ENCODE measurements at places on chromosomes 3 and 15. TPM values are rescaled to one million over a fixed set of nuclear protein-coding genes. Genes with fewer than 3 reads are reported as not detected.

Gene CCR9
- total RNA-seq = 0.12 TPM

Gene TEX9
- 6.3 TPM for total RNA-seq

Gene CCDC71
- total RNA-seq = 21.0 TPM

Gene GCNT3
- 4.7 TPM for total RNA-seq

Gene TNNC1
- 117 TPM for total RNA-seq

Gene DLL4
- total RNA-seq = 18.1 TPM

Gene METTL6
- total RNA-seq = 16.1 TPM

Data from left lung (tissue), 14 donors.